ENCODE measurements at places on chromosomes 6 and 20.

DNA sequence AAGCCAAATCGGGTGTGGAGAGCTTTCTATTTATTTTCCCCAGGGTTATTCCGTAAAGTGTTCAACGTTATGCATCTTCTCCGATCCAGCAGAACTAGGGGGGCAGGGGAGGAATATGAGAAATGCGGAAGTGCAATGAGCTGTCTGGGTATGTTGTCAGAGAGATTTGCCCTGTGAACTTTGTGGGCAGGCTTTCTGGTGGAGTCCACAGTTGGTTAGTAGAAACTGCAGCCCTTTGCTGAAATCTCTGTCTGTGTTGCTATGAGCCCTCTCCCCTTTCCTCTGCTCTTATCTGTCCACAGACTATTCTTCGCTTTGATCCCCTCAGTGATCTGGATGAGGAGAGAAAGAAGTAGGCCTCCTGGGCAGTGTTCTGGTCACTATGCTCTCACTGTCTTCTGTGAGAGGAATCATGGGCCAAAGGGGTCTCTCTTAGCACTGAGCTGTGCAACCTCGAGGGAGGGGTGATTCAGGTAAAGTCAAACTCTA, 158.9 kb upstream of the FUT9 start:
- DNase-seq: no peak

GRCh38 chr20:58994390-58995159, 12.5 kb downstream of the CTSZ start:
- no peak for DNase-seq

GRCh38 chr6:163281634-163282033, 132.9 kb upstream of the QKI start:
- no peak for DNase-seq

- DNase-seq: no peak
Measured at GRCh38 chr6:51265426-51265825, 446.8 kb downstream of the TFAP2B start.

DNA sequence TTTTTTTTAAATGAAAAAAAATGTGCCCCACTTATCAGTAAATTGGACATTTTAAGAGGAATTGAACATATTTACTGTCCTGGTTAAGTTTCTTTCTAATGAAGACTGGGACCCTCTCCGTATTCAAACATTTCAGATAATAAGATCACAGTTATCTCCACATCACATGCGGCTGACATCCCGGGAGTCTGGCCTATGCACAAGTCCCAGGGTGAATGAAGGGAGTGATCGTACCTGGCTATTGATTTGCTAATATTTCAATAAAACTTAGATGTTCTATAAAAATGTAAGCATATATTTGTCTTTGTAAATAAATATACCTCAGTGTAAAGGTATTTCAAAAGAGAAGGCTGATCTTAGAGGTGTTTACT, 58.1 kb downstream of the FOXC1 start:
- DNase-seq: no peak

- no peak for DNase-seq
Measured at GRCh38 chr6:82030761-82031503, 216.6 kb downstream of the IBTK start.

DNA sequence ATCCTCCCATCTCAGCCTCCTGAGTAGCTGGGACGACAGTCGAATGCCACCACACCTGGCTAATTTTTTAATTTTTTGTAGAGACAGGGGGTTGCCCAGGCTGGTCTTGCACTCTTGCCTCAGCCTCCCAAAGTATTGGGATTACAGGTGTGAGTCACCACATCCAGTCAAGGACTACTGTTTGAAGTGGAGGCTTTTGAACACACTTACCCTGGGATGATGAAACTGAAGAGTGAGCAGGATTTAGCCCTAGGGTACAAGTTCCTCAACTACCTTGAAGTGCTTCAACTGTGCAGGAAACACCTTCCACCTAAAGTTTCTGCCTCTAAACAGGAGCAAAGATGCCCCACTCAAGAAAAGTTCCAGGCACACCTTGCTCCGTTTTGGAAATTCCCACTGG, 15.7 kb upstream of the PARD6B start:
- DNase-seq: no peak

Data from MM.1S (cell line).